ENCODE measurements at places on chromosomes 11 and 22. TPM values are rescaled to one million over a fixed set of nuclear protein-coding genes. Genes with fewer than 3 reads are reported as not detected.

DNA sequence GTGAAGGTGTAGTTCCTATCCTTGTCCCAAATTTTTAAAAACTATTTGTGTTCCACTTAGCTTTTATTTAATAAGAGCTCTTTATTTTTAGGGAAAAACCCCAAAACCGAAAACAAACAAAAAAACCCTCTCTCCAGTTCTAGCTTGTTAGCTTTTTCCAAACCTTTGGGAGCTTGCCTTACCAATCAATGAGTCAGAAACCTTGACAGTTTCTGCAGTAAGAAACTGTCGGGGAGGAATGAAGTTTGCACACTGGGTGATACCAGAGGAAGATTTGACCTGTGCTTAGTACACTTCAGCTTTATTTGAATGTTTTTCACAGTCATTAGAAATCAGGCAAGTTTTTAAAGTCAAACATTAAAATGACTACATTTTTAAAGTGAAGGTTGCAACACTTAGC is 105.0 kb downstream of the FAT3 start:
- no peak overlapping the region for H3K4me3 ChIP-seq
- no peaks in the 10 kb centered on the region for H3K36me3 ChIP-seq
- no peak for DNase-seq
- H3K27ac ChIP-seq, result peak overlapping the region; percentile 52
- H3K27me3 ChIP-seq, result no peaks in the 10 kb centered on the region

The TIMP3 gene
- 353 TPM for total RNA-seq

DNA sequence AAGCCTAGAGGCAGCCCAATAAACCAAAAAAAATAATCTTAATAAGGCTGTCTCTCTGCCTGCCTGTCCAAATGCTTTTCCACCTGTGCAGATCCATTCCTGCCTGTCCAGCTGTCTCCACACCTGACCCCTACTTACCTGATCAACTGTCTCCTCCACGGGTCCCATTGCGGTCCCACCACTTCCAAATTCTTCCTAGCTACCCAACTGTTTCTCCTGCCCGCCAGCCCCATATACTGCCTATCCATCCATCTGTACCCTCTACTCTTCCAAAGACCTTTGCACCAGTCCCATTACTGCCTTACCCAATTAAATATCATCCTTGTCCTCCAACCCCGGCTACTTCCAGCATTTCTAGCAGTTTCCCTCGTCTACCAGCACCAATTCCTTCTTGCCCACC is 39.4 kb upstream of the ANGPTL5 start:
- H3K36me3 ChIP-seq, result peaks cover 2% of the 10 kb centered on the region
- no peak for DNase-seq
- H3K27me3 ChIP-seq, result no peaks in the 10 kb centered on the region
- H3K27ac ChIP-seq, result no peak overlapping the region

- peaks cover 6% of the 10 kb centered on the region for H3K4me1 ChIP-seq
- no peak overlapping the region for H3K27ac ChIP-seq
- DNase-seq, result no peak
- no peaks in the 10 kb centered on the region for H3K36me3 ChIP-seq
- H3K27me3 ChIP-seq, result no peaks in the 10 kb centered on the region
Observed at GRCh38 chr11:73670808-73671207, 24.4 kb downstream of the PLEKHB1 start.

The OR5D18 gene
- not detected for total RNA-seq

GRCh38 chr11:108210441-108210840 is 12.0 kb downstream of the NPAT start:
- H3K36me3 ChIP-seq, result peaks cover 22% of the 10 kb centered on the region
- H3K27me3 ChIP-seq, result no peaks in the 10 kb centered on the region
- H3K4me1 ChIP-seq, result no peaks in the 10 kb centered on the region
- no peak overlapping the region for H3K4me3 ChIP-seq

The HEPACAM gene
- total RNA-seq, result 62.8 TPM

GRCh38 chr11:11810764-11811726 is 30.7 kb upstream of the USP47 start:
- H3K4me3 ChIP-seq, result no peak overlapping the region
- no peaks in the 10 kb centered on the region for H3K27me3 ChIP-seq
- no peak for DNase-seq

- no peaks in the 10 kb centered on the region for H3K36me3 ChIP-seq
- no peak for DNase-seq
- H3K4me3 ChIP-seq, result no peak overlapping the region
- H3K27ac ChIP-seq, result no peak overlapping the region
- H3K27me3 ChIP-seq, result no peaks in the 10 kb centered on the region
Observed at GRCh38 chr22:28669387-28669786, 10.3 kb downstream of the TTC28 start.

The CYB5R3 gene
- total RNA-seq, result 30.1 TPM

GRCh38 chr11:7603031-7603781 is 70.1 kb downstream of the CYB5R2 start:
- H3K4me1 ChIP-seq, result peaks cover 5% of the 10 kb centered on the region
- DNase-seq, result no peak
- H3K27ac ChIP-seq, result no peak overlapping the region
- no peak overlapping the region for H3K4me3 ChIP-seq

The MYEOV gene
- not detected for total RNA-seq

The LYVE1 gene
- 44.8 TPM for total RNA-seq

DNA sequence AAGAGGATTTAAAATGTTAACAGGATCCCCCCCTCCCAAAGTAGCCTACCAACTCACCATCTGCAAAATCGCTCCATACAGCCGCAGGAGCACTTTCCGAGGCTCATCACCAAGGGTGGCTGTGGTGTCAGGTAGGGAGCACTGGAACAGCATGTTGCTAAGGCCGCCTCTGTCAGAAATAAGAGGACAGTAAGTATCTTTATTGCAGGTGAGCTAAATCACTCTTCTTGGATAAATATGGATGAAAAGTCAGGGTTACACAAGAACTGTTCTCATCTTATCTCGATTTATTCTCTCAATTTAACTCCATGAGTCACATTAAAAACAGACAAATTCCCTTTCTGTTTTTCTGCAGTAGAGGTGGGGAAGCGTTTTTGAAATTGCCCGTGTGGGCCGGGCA is 24.2 kb downstream of the CHKA start:
- peaks cover 14% of the 10 kb centered on the region for H3K4me1 ChIP-seq
- no peak overlapping the region for H3K4me3 ChIP-seq
- no peaks in the 10 kb centered on the region for H3K27me3 ChIP-seq
- DNase-seq, result no peak
- H3K36me3 ChIP-seq, result no peaks in the 10 kb centered on the region

The CALCA gene
- 2.5 TPM for total RNA-seq

DNA sequence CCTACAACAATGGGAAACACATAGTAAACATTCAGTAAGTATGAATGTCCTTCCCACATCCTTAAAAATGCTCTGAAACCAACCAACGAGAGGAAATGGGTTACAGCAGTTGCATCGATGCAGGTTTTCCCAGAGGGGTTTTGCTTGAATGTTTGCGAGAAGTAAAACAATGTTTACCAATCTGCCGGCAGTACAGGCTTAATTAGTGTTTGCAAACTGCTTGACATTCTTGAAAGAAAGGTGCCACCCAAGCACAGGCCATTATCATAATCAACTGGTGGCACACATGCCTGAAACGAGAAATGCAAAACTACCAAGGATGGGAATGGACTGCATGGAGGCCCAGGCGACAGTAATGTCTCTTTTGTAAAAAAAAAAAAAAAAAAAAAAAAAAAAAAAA is 27.1 kb upstream of the OPCML start:
- no peak for DNase-seq
- H3K36me3 ChIP-seq, result no peaks in the 10 kb centered on the region
- peaks cover 8% of the 10 kb centered on the region for H3K4me1 ChIP-seq

DNA sequence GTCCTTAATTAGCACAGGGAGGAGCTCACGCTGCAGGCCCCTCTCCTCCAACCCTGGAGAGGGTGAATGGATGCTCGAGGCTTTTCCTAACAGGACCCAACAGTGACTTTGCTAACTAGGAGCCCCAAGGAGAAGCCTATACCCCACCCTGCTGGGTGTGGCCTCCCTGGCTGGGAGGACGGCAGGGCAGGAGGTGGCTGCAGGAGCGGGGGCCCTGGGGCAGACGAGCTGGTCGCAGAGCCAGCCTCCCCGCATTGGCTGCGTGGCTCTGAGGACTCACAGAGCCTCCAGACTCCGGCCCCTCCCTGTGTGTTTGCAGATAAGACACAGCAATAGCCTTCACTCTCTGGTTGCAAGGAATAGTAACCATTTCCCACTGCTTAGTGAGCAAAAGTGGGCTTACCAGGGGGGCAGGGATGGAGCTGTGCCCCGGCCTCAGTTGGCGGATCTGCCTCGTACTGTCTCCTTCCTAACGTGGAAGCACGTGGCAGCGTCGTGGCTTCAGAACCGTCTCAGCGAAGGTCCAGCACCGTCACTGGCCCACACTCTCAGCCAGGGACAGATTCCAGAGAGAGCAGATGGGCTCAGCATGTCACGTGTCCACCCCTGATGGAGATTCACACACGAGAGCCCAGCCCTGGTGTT is 1087.5 kb downstream of the BRD1 start:
- no peak overlapping the region for H3K27ac ChIP-seq
- H3K4me1 ChIP-seq, result peaks cover 3% of the 10 kb centered on the region
- H3K36me3 ChIP-seq, result peaks cover 72% of the 10 kb centered on the region
- DNase-seq, result no peak
- H3K27me3 ChIP-seq, result no peaks in the 10 kb centered on the region

GRCh38 chr11:62190011-62190410 is at the start of gene SCGB1D1:
Gene SCGB1D1, plus strand, starts transcription at chr11:62190216. Its CDS starts 69 bp downstream, at chr11:62190285.
- DNase-seq, result no peak
- H3K4me3 ChIP-seq, result no peak within 1 kb of the TSS
- H3K27me3 ChIP-seq, result peaks cover 8% of the 10 kb centered on the region
- no peaks in the 10 kb centered on the region for H3K4me1 ChIP-seq
- H3K36me3 ChIP-seq, result no peaks in the 10 kb centered on the region

The SH3BP1 gene
- 8.8 TPM for total RNA-seq

The DDI1 gene
- not detected for total RNA-seq

DNA sequence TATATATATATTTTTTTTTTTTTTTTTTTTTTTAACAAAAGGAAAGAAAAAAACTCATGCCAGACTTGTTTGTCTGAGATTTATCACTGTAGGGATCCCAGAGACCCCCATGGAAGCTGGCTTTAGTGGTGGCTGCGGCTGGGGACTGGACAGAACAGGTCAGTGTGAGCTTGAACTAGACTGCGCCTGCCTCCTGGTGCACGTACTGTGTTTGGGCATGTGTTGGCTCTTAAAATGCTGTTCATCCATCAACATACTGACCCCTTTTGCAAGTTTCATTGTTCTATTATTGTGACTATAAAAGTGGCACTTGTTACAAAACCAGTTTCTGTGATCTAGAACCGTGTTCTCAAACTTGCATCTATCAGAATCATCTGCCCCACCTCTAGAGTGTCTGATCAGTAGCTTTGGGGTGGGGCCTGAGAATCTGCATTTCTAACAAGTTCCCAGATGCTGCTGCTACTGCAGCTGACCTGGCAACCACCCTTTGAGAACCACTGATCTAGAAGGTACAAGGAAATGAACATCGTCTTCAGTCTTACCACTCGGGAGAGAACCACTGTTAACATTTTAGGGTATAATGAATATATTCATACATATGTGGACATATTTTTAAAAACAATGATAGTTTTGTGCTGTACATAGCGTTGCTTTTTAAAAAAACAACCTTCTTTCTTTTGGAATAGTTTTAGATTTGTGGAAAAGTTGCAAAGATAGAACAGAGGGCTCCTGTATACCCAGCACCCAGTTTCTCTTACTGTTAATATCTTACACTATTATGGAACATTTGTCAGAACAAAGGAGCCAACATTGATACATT is 54.0 kb downstream of the ZNRF3 start:
- H3K4me3 ChIP-seq, result no peak overlapping the region
- no peaks in the 10 kb centered on the region for H3K36me3 ChIP-seq
- peaks cover 22% of the 10 kb centered on the region for H3K4me1 ChIP-seq
- H3K27ac ChIP-seq, result peak overlapping the region; percentile 6
- H3K27me3 ChIP-seq, result no peaks in the 10 kb centered on the region

The MPZL3 gene
- 4.2 TPM for total RNA-seq

- H3K36me3 ChIP-seq, result peaks cover 73% of the 10 kb centered on the region
- no peaks in the 10 kb centered on the region for H3K27me3 ChIP-seq
- peaks cover 30% of the 10 kb centered on the region for H3K4me1 ChIP-seq
- DNase-seq, result no peak
Observed at GRCh38 chr11:2402106-2402505, 1.6 kb downstream of the TSSC4 start.

DNA sequence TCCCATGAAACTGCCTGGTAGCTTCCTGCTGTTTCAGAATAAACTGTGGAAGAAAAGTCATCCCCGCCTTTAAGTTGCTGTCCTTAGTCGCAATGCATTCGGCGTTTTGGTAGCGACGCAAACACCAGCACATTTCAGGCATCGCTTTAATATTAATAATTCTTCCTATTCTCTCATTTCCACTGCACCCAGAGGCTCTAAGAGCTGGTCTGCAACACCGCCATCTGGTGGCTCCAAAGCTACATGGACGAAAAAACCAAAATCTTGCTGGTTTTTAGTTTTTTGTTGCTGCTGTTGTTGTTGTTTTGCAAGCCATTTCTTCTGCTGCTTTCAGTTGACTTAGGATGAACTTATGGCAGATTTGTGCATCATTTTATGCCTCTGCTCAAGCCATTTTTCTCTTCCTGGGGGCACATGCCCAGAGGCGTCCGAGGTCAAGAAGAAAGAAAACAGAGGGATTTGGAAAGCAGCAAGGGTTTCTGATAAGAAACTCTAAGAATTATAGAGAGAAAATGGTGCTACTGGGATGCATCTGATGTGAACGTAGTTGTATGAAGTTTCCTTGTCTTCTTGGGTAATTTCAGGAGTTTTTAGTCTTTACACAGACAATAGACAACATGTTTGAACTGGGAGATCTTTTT is 345.4 kb upstream of the KIRREL3 start:
- H3K27me3 ChIP-seq, result no peaks in the 10 kb centered on the region
- H3K36me3 ChIP-seq, result no peaks in the 10 kb centered on the region
- DNase-seq, result peak; percentile 51
- no peak overlapping the region for H3K27ac ChIP-seq
- H3K4me3 ChIP-seq, result no peak overlapping the region
- H3K4me1 ChIP-seq, result no peaks in the 10 kb centered on the region

The IL18 gene
- total RNA-seq, result 7.8 TPM

- no peak for DNase-seq
- H3K36me3 ChIP-seq, result no peaks in the 10 kb centered on the region
- no peaks in the 10 kb centered on the region for H3K27me3 ChIP-seq
- no peak overlapping the region for H3K4me3 ChIP-seq
Observed at GRCh38 chr22:24995649-24996180, 43.2 kb downstream of the KIAA1671 start.

The RTL10 gene
- 11.0 TPM for total RNA-seq

- no peak for DNase-seq
- no peaks in the 10 kb centered on the region for H3K4me1 ChIP-seq
- H3K4me3 ChIP-seq, result no peak overlapping the region
- H3K27ac ChIP-seq, result no peak overlapping the region
Observed at GRCh38 chr11:18193010-18193409, 20.4 kb downstream of the MRGPRX4 start.

DNA sequence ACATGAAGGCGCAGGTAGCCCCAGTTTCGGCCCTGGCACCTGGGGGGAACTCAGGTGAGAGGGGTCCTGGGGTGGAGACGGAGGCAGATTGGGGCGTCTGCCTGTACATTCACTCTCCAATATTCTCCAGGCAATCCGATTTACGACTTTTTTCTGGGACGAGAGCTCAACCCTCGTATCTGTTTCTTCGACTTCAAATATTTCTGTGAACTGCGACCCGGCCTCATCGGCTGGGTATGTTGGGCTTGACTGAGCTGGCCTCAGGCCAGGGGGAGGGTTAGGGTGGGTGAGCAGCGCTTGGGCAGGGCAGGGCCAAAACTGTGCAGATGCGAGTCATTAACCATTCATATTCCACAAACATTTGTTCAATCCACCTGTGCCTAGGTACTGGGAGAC is 1.7 kb downstream of the TM7SF2 start:
- H3K4me1 ChIP-seq, result peaks cover 75% of the 10 kb centered on the region
- no peaks in the 10 kb centered on the region for H3K27me3 ChIP-seq
- DNase-seq, result no peak

- no peaks in the 10 kb centered on the region for H3K36me3 ChIP-seq
- H3K4me1 ChIP-seq, result peaks cover 1% of the 10 kb centered on the region
- H3K4me3 ChIP-seq, result no peak overlapping the region
- no peak overlapping the region for H3K27ac ChIP-seq
- DNase-seq, result no peak
- H3K27me3 ChIP-seq, result no peaks in the 10 kb centered on the region
Observed at GRCh38 chr11:69326622-69327219, 32.8 kb downstream of the MYEOV start.

The SEPTIN5 gene
- total RNA-seq, result 82.9 TPM
